ENCODE measurements at places on chromosomes 5 and 9.

DNA sequence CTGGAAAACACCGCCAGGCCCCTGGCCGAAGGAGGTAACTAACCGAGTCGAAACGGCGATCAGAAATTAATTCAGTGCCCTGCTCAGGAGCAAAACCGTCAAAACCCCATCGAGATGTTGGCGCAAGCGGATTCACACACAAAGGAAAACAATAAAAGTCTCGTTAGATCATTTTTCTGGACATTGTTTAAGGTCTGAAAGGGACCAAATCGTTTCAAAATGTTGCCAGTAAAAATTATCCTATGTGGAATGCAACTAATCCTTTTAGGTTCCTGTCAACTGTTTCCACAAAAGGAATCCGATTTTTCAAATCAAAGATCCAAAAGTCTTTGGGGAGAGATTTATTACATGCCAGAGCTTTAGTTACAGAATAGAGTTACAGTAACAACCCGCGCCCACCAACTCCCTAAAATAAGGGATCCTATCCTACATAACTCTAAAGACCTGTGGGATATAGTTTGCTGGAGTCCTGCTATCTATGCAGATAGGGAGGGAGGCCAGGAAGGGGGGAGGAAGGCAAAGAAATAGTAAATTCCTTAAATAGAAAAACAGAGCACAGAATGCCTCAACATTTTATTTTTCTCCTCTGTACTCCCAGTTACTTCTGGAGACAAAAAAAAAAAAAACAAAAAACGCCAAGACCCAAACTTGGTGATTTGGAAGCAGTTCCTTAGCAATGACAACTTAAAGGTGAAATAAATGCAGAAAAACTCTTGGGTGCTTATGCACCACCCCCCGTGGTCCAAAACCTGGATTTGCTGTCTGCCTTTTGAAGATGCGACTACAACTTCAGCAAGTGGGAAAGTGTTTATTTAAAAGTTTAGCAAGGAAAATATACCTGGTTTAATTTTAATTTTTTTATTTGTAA, 10.6 kb downstream of the FOXD1 start:
- DNase-seq = no peak

DNA sequence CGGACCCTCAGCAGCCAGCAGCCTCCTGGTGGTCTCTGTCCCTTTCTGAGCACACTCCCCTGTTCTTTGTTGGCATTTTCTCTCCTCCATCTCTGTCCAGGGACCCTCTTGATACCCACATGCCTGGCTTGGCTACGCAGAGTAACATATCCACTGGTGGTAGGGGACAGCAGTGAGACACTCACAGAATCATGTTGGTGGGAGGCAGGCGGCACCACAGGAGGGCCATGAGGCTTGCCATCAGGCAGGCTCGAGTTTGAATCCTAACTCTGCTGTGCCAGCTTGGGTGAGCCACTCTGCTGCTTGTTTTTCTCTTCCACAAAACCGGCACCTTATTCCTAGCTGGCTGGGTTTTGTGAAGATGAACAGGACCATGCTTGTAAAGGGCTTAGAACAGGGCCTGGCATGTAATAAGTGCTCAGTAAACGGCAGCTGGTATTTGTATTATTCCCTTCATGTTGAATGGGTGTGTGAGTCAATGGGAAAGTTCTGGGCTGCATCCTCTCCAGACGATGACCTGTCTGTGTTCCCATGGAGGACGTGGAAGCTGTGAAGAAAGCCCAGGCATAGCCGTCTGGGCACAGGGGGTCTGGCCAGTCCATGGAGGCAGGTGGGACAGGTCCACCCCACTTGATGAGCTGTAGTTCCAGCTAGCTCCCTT, 2.3 kb downstream of the COL27A1 start:
- DNase-seq = no peak

DNA sequence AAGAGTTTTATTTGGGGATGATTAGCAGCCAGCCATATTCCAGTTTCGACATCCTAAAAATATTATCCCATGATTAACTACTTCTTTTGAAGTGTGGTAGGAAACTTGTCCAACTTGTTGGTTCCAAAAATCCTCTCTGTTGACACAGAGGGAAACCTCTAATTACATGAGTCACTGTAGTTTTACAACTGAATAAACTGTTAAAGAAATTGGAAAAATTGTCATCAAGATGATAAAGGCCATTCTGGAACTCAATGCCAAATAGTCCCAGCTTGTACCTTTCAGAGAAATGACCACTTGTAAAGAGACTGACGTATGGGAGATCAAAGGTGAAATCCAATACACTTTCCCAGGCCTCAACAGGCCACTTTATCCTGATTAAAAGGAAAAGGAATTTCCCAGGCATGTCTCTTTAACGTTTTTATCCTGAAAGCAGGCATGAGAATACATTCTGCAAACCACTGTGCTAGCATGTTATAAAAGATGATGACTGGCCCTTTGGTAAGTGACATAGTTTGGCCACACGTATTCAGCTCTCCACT, 261.6 kb downstream of the GLIS3 start:
- DNase-seq = no peak

GRCh38 chr5:99104538-99105132, 175.8 kb upstream of the CHD1 start:
- DNase-seq = no peak

GRCh38 chr9:15211160-15211814, 95.7 kb downstream of the TTC39B start:
- peak; percentile 30 for DNase-seq

GRCh38 chr5:113663879-113664541, 150.5 kb downstream of the YTHDC2 start:
- no peak for DNase-seq

- no peak for DNase-seq
Measured at GRCh38 chr9:122179690-122180074, 20.0 kb downstream of the MORN5 start.

GRCh38 chr5:123543438-123543837, 31.5 kb downstream of the CSNK1G3 start:
- no peak for DNase-seq

- no peak for DNase-seq
Measured at GRCh38 chr9:27125936-27126335, 16.9 kb downstream of the TEK start.

- DNase-seq = no peak
Measured at GRCh38 chr5:98657559-98657958, 115.9 kb upstream of the RGMB start.

DNA sequence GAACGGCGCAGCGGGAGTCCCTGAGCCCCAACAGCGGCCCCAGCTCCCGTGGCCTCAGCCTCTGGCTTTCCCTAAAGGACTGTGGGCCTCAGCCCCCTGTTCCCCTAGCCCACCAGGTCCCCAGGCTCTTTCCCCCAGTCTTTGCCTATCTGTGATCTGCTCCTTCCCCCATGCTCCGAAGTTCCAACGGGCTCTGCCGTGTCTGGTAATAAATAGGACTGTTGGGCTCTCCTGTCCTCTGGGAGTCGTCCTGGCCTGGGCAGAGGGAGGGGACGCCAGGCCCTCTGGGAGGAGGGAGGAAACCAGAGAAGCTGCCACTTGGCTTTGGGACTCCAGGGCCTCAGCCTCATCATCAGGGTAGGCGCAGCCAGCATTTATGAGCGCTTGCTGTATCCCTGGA, 28.1 kb downstream of the ADGRD2 start:
- no peak for DNase-seq

- DNase-seq = no peak
Measured at GRCh38 chr9:93136011-93136440, 2.0 kb upstream of the NINJ1 start.

GRCh38 chr9:131635285-131635684, 90.0 kb downstream of the PRRT1B start:
- DNase-seq = peak; percentile 49

GRCh38 chr5:149397530-149397929, 18.4 kb upstream of the IL17B start:
- no peak for DNase-seq

- DNase-seq = no peak
Measured at GRCh38 chr9:133844398-133844784, 106.2 kb upstream of the SARDH start.

DNA sequence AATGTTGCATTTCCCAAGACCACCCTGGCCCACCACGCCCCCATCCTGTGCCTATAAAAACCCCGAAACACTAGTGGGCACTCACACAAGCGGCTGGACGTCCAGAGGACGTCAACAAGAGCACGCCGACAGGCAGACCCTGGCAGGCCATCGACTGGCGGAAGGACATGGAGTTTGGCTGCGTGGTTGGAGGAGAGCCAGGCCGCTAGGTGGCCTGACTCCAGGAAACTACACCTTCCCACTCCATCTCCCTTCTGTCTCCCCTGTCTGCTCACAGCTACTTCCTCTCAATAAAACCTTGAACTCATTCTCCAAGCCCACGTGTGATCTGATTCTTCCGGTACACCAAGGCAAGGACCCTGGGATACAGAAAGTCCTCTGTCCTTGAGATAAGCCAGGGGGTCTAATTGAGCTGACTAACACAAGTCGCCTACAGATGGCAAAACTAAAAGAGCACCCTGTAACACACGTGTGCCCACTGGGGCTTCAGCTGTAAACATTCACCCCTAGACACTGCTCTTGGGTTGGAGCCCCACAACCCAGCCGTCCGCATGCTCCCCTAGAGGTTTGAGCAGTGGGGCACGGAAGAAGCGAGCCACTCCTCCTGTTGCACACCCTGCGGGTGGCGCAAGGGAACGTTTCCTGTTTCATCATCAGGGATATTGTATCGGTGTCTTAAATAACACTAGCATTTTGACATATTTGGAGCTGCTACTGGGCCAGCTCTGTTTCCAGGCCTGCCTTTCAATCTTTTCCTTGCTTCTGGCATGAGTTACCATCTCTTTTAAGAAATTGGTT, 54.5 kb upstream of the TAF11L2 start:
- DNase-seq = no peak

GRCh38 chr9:88460587-88461332, 72.5 kb downstream of the SPIN1 start:
- DNase-seq = no peak
